Naive thymus-derived CD8-positive, alpha-beta T cell (primary cell): ENCODE measurements at places on chromosomes 13 and 19. TPM values are rescaled to one million over a fixed set of nuclear protein-coding genes. Genes with fewer than 3 reads are reported as not detected.

The ERCC5 gene
- 56.9 TPM for polyA plus RNA-seq

The PEAK3 gene
- polyA plus RNA-seq = 0.15 TPM

The ADAMTSL5 gene
- 1.7 TPM for polyA plus RNA-seq

The KCNRG gene
- 0.30 TPM for polyA plus RNA-seq

The HS6ST3 gene
- not detected for polyA plus RNA-seq

The TICAM1 gene
- 2.4 TPM for polyA plus RNA-seq

DNA sequence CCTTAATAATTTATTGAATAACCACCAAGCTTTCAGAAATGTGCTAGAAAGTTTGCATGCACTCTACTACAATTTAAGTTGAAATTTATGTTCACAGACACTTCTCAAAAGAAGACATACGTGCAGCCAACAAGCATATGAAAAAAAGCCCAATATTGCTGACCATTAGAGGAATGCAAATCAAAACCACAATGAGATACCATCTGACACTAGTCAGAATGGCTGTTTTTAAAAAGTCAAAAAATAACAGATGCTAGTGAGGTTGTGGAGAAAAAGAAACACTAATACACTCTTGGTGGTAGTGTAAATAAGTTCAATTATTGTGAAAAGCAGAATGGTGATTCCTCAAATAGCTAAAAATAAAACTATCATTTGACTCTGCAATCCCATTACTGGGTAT, 308.8 kb upstream of the PCDH9 start:
- no peak for DNase-seq

- DNase-seq = no peak
Measured at GRCh38 chr19:45323671-45324081, 1.0 kb upstream of the CKM start.

GRCh38 chr19:21410166-21410565, 13.2 kb downstream of the ZNF493 start:
- DNase-seq = no peak

GRCh38 chr13:46154136-46154801, 27.7 kb downstream of the LCP1 start:
- no peak for DNase-seq

GRCh38 chr19:4567584-4568071, 8.1 kb upstream of the SEMA6B start:
- peak; percentile 58 for DNase-seq

DNA sequence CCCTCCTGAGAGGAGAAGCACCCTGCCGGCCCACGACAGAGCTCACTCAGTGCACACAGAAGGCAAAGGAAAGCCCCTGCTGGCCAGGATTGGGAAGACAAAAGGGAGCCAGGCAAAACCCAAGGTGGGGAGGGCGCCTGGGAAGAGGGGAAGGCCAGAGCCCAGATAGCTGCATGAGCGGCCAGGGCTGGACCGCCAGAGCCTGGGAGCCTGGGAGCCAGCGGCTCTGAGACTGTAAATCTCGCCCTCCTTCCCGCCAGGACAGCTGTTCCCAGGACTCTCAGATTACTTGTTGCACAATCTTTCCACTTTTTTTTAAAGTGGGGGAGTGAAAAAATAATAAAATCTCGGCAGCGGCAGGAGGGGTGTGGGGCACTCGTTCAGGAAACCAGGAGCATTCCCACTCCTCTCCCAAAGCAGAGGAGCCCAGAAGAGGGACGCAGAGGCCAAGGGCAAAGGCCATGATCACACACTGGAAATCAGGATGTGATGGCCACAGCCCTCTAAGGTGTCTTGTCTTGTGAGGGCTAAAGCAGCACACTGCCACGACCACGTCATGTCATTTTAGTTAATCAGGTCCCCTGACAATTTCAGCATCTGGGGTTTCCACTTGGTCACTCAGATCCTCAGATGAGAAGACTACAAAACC, 19.6 kb upstream of the EPHX3 start:
- no peak for DNase-seq

DNA sequence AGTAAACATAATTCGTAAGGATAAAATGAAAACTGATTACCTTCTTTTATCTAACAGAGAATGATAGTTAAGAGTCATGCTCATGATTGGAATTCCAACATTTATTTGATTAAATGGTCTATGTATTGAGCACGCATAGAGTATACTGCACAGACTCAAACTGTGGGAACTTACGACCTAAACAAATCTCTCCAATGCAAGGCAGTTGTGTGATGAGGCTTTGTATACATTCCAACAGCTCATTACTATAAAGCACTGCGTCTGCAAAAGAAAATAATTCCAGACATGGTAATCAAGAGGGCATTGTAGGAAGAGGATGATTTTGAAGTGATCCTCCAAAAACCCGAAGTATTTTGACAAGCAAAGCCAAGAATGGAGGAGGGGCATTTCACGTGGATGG, 169.5 kb downstream of the NUFIP1 start:
- DNase-seq = no peak

- peak; percentile 50 for DNase-seq
Measured at GRCh38 chr19:3479834-3480215, 500 bp downstream of the SMIM24 start.

DNA sequence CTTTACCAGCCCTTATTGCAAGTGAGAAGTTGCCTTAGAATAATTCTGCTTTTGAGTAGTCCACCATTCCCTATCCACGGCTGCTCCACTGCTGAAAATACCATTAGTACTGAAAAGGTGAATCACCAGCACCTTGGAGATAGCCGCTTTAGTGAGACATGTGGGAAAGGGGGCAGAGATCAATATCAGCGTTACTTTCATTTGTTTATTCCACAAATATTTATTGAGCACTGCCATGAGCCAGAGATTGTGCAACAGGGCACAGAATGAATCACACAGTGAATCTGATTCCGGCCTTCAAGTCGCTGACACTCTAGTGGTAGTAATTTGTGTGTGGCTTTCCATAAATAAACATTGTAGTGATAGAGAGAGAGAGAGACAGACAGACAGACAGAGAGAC, 31.5 kb upstream of the MYO16 start:
- no peak for DNase-seq

- DNase-seq = no peak
Measured at GRCh38 chr13:48828962-48829411, 146.7 kb upstream of the FNDC3A start.

- DNase-seq = no peak
Measured at GRCh38 chr19:53908106-53908934, 758 bp upstream of the CACNG7 start.

DNA sequence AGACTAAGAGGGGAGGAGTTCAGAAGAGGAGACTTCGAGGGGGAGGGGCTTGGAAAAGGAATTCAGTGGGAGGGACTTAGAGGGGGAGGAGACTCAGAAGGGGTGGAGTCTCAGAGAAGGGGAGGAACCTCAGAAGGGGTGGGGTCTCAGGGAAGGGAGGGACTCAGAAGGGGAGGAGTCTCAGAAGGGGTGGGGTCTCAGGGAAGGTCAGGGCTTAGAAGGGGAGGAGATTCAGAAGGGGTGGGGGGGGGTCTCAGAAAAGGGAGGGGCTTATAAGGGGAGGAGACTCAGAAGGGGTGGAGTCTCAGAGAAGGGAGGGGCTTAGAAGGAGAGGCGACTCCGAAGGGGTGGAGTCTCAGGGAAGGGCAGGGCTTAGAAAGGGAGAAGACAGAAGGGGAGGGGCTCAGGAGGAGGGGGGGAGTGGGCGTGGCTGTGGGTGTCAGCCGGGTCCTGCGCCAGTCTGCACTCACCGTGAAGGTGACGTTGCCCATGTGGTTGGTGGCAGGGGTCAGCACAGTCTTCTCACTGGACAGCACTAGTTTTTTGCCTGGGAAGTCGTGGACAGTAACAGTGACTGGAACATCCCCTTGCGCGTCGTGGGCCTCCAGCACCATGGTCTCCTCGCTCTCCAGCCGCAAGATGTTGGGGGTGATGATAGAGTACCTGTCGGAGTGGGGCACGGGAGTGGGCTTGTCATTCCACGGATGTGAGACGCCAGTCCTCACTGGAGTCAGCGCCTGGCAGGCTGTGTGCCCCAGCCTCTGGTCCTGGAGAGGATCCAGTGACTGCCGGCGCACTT, 1.5 kb downstream of the C3 start:
- DNase-seq = peak; percentile 37
